ENCODE measurements at places on chromosomes 7 and 10.

DNA sequence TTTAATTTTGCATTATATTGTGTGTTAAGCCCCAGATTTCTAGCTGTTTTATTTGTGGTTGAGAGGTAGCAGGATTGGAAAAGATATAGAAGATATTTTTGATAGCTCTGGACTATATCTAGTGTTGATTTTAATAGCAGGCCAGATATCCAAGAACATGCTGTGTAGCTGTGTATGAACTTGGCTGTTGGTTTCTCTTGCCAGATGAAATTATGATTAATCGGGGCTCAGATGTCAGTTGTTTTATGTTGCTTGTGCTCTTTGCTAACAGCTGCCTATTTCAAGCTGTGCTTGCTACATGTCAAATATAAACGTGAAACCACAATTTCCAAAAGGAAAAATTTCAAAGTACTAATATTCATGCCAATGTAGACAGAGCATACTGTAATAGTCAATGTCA is 141.1 kb downstream of the GRM3 start:
- DNase-seq, result no peak

GRCh38 chr7:107816011-107816566 is 13.1 kb upstream of the SLC26A3 start:
- DNase-seq, result no peak

- DNase-seq, result no peak
Observed at GRCh38 chr10:30752481-30752881, 122.9 kb upstream of the LYZL2 start.

- no peak for DNase-seq
Observed at GRCh38 chr7:27345164-27345887, 102.7 kb downstream of the EVX1 start.

DNA sequence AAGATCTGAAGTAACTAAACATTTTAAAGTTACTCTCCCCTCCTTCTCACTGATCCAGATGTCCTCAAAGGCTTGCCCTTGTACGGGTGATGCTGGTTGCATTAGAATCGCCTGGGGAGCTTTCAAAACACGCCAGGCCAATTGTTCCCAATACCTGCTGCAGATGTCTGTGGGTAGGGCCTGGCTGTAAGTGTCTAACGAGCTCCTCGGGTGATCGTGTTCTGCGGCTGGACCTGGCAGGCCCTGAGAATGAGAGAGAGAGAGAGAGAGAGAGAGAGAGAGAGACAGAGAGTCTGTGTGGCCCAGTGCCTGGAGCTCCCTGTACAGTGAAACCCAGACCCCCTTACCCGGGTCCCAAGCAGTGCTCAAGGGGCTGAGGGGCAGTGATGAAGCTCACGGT is 8.4 kb downstream of the COL13A1 start:
- DNase-seq, result no peak

DNA sequence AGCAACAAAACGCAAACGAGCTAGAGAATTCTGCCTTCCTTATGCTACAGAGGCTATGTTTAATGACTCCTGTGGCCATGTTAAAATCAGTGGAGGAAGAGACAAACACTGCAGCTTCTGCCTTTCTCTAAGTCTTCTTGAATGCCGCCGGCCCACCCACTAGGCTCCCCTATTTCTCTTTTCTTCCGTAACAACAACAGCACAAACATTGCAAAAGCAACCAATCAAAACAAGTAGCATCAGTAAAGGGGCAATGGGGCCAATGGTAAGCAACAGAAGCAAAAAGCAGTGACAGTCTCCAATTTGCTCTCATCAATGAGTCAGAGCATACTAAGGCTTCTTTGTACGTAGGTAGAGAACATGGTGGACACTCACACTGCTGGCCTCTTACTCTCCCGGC is 26.8 kb downstream of the DNAJC1 start:
- DNase-seq, result no peak

- peak; percentile 99 for DNase-seq
Observed at GRCh38 chr7:142714375-142714774, 34.9 kb upstream of the PRSS1 start.

- no peak for DNase-seq
Observed at GRCh38 chr10:132040046-132040445, 25.7 kb upstream of the JAKMIP3 start.

DNA sequence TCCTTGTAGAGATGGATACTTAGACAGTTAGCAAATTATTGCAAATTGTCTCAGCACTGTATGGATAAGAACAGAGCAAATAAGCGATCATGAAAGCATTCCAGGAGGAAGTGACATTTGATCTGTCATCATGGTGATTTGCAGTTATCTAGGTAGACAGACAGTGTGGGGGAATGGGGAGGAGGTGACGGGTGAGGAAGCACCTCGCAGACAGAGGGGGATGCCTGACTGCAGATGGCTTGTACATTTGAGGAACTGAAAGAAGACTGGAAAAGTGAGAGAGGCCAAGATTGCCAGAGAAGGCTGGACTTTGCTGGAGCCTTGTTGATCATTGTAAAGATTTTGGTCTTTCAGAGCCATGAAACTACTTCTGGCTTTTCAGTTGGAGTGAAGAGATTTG is 318.2 kb upstream of the CELF2 start:
- no peak for DNase-seq

- no peak for DNase-seq
Observed at GRCh38 chr7:158117341-158118222, 470.0 kb downstream of the PTPRN2 start.

- no peak for DNase-seq
Observed at GRCh38 chr7:150668472-150668911, 17.0 kb upstream of the GIMAP2 start.

DNA sequence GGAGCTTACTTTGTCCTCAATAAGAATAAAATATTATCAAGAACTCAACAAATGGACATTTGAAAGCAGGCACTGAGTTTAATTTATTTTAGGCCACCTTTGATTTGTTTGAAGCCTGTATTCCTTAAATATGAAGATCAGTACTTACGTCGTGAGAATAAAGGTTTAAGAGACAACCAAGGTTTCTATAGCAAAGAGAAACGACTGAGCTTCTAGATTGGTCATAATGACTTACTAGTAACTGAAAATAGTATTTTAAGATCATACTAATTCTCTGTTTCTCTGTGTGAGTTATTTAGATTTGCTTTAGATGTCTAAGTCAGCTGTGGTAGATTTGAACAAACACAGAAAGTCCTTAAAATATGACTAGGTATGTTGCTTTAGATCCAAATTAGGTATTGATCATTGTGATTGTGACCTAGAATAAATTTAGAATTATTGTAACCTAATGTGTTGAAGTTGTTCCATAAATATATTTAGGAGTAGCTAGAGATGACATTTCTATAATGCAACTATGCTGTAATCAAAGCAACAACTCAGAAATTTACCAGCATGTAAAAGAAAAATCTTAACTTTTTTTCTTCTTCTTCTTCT is 2.4 kb upstream of the GLCCI1 start:
- DNase-seq, result no peak

DNA sequence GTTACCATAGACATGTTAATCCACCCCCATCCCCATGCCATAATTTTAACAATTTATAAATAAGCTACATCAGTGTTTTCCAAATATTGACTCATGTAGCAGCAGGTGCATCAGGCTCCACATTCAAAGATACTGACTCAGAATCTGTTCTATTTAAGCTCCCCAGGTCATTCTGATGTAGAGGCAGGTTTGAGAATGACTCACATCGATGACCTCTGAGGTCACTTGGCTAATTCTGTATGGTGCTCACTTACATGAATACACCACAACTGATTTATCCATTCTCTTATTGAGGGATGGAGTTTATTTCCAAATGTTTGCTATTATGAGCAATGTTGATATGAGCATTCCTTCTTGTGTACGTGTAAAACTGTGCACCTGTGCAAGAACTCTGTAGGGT is 1159.0 kb downstream of the TYW1 start:
- DNase-seq, result no peak

DNA sequence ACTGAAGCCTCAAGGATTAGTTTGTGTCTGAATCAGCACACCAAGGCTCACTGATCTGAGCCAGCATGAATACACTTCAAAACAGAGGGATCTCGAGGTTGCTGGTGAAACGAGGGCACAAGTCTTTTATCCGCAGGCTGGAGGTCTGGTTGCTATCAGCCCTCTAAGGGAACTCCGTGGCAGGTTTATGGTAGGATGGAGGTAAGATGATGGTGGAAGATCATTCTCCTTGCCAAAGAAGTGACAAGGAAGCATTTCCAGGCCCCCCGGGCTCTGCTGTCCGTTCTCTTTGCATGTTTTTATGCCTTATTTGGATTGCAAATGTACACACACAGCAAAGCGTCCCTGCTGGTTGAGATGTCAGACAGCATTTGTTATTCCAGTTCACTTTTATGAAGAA is 268.3 kb downstream of the ARHGAP12 start:
- DNase-seq, result no peak
